Esophagus mucosa (tissue), 1 donor: ENCODE measurements at places on chromosomes 1 and 21. TPM values are rescaled to one million over a fixed set of nuclear protein-coding genes. Genes with fewer than 3 reads are reported as not detected.

DNA sequence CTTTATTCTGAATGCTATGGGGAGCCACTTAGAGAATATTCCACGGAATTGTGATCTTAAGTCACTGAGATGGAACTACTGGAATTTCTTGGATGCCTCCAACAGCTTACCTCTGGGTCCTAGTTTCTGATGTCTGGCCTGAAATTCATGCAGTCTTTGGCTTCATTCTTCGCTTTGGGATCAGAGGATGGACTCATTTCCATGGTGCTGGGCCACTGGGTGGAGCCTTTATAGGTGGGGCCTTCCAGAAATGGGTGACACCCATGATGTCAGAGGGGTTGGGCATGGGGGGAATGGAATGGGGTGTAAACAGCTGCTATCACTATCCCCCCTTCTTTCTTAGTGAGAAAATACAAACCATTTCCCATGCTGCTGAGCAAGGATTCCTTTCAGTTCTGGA lies 73.7 kb upstream of the FGGY start:
- ATAC-seq = no peak

GRCh38 chr1:50973875-50974617 lies 4.0 kb downstream of the CDKN2C start:
- no peak for ATAC-seq

DNA sequence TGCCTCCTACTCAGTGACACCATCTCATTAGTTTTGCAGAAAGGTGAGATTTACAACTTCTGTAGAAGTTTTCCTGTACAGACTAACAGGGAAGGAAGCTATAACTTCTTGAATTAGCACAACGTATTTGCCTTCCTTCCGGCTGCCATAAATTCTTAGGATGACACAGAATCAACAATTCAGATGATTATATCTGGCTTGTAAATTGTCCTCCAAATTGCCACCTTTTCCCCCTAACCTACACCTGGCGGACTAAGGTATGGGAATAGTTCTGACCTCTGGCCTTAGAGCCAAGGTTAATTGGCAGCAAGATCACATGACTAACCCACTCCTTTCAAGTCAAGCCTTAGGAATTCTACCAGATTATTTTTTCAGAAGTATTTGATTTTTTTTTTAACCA lies 284.3 kb downstream of the LMO4 start:
- ATAC-seq = no peak

The PLPPR4 gene
- 0.20 TPM for total RNA-seq

The TBX15 gene
- not detected for total RNA-seq
